ENCODE measurements at places on chromosomes 1 and 21. TPM values are rescaled to one million over a fixed set of nuclear protein-coding genes. Genes with fewer than 3 reads are reported as not detected.

MECR gene
- total RNA-seq, result 41.3 TPM

GRCh38 chr1:59516881-59517280 lies 220.0 kb downstream of the FGGY start:
- no peak for DNase-seq

PGBD2 gene
- total RNA-seq, result 2.3 TPM

DNA sequence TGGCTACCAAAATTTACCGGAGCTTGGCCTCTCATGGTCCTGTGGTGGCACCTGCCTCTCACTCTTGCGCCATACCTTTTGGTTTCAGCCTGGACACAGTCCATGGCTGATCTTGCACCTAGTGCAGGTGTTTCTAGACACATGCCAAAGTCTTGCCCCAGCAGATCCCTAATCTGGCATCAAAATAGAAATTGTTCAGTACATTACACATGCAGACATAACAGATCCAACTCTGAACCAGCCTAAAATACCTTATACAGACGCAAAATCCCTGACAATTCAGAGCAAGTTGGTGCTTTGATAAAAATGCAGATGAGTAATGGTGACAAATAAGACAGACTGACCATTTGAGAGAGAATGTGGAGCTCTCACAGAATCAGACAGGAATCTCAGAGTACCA lies 44.1 kb downstream of the NGF start:
- DNase-seq, result no peak

DNA sequence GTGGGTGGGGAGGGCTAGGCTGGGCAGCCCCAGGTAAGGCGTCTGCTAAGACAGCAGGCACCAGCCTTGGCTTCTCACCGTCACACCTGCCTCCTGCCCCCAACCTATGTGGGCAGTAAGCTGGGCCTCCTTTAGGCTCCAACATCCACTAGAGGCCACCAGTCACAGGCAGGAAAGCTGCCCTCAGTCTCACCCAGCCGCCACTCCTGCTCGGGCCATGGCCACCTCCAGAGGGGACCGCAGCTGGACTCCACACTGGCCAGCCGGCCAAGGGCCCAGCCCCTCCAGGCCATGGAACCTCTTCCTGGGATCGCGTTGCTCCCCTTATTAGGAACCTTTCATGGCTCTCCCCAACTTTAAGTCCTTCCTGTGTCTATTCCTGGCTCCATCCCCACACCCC lies 74.5 kb downstream of the MRPL37 start:
- DNase-seq, result no peak

- DNase-seq, result no peak
Observed at GRCh38 chr1:91712393-91712792, 173.6 kb downstream of the TGFBR3 start.

DNA sequence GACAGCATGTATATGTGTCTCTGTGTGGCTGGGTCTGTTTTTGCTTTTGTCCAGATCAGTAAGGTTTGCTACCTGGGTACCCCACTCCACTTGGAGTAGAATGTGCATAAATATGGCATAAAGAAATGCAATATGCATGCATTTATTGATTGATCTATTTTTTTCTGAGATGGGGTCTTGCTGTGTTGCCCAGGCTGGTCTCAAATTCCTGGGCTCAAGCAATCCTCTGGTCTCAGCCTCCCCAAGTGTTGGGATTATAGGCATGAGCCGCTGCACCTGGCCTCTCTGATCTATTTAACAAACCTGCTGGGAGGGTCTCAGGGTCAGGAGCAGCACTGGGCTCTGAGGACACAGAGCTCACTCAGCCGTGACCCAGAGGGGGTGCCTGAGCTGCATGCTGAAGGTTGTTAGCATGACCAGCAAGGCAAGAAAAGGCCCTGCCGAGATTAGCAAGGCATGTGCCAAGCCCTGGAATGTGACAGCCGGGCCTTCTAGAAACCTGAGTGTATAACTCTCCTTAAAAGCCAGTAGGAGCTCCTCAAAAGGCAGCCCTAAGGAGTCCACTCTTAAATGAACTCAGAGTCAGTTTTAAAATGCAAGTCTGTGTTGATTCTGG lies 22.5 kb downstream of the PCSK9 start:
- DNase-seq, result no peak

- peak; percentile 84 for DNase-seq
Observed at GRCh38 chr1:16082283-16083038, 9.0 kb upstream of the FAM131C start.

DNA sequence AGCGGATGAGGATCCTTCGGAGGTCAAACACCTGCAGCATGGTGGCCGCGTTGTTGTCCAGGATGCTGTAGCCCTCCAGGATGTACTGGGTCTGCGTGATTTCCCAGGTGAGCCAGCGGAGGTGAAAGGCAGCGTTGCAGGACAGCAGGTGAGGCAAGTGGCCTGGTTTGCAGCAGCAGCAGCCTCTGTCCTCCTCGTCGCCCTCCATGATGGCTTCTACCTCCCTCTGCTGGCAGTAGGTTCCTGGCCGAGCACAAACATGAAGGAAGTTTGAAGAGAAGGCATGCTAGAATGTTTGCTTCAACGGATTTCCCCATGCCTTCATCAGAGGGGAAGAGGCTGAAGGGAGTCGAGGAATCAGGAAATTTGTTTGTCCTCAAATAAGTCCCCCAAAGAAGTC lies 74.7 kb downstream of the NTPCR start:
- DNase-seq, result peak; percentile 34

GRCh38 chr21:14957836-14958235 lies 107.0 kb downstream of the NRIP1 start:
- DNase-seq, result no peak

KRTAP10-9 gene
- total RNA-seq, result not detected

DNA sequence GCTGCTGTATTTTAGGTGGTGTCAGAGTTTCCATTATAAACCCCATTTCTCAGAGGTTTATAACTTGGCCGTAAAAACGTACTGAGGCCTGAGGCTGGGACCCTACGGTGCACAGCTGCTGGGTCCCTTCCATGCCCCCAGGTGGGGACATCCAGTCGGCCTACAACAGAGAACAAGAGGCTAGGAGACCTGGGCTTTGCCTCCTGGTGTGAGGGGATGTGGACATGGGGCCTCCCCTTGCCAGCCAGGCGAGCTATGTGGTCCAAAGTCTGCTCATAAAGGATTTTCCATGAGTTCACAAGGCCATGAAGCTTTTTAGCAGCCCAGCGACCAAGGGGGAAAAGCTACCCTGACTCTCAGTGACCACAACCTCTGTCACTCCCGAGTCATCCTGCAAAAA lies 261.5 kb upstream of the VAMP3 start:
- no peak for DNase-seq

UTS2 gene
- not detected for total RNA-seq

ZMYND12 gene
- 0.64 TPM for total RNA-seq

All from activated CD4-positive, alpha-beta T cell treated with anti-CD3 and anti-CD28 coated beads for 36 hours (primary cell).